ENCODE measurements at places on chromosomes 11 and 22.

GRCh38 chr11:82494988-82495432 lies 238.7 kb downstream of the FAM181B start:
- no peak for DNase-seq

DNA sequence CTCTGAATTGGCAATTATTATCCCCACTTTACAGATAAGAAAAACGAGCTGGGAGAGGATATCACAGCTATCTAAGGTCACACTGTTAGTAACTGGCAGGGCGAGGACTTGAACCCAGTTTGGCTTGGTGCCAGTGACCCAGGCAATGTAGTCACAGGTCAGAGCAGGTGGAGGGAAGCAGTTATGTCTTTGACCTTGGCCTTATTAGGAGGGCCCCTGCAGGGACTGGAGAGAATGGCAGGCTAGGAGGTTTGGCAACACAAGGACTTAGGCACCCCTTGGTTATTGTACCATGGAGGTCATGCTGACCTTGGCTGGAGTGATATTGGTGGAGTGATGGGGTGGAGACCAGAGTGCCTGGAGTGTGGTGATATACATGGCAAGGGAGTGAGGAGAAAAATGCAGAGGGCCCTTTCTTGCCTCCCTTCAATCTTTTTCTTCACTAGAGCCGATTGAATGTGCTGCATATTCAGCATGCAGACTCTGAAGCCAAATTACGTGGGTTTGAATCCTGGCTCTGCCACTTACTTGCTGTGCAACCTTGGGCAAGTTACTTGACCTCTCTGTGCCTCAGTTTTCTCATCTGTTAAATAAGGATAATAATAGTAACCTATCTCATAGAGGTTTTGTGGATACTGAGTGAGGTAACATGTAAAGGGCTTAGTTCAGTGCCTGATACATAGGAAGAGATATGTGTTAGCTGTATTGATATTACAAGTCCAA lies 92.7 kb upstream of the TBCEL start:
- DNase-seq = no peak

DNA sequence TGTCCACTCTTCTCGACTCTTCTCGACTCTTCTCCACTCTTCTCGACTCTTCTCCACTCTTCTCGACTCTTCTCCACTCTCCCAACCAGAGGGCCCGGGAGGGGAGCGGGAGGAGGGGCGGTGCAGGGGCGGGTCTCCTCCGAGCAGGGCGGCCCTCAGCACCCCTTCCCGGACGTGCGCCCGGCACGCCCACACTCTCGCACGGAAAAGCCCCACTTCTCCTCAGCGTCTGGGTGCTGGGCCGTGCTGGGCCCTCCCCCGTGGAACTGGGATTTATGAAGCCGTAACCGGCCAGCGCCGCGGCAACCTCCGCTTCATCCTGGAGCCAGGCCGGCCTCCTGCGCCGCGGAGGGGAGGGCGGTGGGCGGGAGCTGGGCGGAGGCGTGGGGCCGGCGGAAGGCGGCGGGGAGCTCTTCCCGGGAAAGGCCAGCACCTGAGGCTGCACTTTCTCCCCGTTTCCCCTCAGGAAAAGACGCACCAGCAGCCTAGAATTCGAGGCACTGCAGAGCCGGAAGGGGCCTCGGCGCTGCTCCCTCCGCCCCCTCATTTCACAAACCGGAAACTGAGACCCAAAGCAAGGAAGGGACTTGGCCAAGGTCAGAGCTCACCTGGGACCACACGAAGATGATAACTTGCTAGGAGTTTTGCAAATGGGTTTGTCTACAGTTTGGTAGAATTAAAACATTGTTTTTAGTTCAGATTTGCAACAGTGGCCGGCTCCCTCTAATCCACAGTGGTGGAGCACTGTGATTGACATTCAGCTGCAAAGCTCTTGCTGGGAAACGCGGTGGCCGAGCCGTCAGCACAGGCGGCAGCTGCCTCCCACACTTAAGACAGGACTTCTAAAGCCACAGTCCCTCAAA lies 31.6 kb upstream of the JAM3 start:
- DNase-seq = peak; percentile 91

DNA sequence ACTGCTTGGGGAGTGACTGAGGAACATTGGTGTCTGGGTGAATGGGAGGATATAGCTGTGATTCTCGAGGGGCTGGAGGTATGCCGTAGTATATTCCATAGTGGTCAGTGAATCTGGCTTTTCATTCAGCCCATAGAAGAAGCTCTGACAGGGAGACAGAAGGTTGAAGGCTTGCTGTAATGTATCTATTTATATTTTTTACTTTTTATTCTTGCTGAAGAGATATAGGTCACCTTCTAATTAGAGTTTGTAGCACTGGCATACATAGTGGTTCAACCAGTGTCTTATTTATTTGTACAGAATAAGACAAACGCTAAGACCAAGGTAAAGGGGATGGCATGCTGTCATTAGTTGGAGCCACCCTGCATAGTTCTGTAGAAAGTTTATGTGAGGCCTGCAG lies 10.0 kb downstream of the TRIM44 start:
- no peak for DNase-seq

DNA sequence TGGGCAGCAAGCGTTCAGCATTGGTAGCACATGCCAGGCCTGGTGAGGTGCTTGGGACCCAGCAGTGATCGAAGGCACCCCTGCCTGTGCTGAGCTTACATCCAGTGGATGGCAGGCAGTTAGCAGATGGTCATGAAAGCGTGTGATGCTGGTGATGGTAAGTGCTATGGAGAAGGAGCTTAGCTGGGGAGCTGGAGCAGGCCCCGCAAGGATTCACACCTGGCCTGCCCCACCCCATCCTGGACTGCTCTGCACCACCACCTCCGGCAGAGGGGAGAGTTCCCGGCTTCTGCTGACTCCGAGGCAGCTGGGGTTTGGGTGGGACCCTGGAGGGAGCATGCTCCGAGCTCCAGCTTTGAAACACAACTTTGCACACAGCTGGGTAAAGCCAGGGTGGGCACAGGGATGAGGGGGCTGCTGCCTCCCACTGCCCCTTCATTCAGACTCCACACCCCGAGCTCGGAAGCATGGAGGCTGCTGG lies 16.2 kb downstream of the MPPED1 start:
- no peak for DNase-seq

DNA sequence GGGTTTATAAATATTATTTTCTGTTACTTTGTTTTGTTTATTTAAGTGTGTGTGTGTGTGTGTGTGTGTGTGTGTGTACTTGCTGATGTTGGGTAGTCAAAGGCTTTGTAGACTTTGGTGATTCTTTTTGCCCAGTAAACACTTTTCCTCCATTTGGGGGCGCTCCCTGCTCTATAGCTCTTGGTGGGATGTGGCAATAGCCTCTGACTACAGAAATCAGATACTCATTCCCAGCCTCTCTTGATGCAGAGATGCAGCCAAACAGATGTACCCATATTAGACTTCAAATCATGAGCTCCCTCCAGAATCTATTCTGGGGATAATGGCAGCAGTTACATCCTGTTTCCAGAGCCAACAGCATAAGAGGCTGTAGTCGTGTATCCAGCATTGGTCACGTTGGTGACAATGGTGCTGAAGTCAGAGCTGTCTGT lies 33.4 kb upstream of the APOL5 start:
- DNase-seq = peak; percentile 33

DNA sequence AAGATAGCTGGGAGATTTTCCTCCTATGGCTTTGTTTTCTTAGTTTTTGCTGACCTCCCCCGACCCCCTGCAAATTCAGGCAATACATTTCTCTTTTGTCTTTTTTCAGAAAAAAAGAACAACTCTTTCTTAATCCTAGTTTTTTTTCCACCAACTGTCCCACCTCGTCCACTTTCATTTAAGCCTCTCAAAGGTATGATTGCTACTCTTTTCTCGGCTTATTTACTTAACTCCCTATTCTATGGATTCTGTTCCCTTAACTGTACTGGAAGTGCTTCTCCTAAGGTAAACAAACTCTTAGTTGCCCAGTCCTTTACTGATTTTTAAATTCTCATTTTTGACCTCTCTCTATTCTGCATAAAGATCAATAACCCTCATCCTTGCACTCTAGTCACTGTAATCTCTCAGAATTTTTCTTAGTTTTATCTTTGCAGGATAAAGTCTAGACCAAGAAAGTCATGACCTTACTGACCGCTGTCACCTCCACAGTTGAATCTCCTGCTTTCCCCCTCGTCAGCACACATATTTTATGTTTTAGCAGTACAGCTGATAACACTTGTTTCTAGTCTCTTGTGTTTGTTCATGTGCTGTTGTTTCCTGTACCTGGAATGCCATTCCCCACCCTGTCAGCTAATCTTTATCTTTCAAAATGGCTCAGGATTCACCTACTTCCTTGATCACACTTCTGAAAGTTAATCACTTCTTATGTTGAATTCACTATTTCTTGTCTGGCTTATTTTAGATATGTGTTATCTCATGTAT lies 14.9 kb downstream of the TBCEL start:
- no peak for DNase-seq

DNA sequence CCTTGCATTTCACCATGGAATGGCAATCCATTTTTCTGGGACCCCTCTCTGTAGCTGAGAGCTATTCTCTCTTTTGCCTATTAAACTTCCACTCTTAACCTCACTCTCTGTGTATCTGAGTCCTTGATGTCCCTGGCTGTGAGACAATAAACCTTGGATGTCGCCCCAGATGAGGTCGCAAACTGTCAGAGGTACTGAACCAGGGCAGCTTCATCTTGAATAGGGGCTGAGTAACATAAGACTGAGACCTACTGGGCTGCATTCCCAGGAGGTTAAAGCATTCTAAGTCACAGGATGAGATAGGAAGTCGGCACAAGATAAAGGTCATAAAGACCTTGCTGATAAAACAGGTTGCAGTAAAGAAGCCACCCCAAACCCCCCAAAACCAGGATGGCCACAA lies 68.0 kb downstream of the RSF1 start:
- DNase-seq = no peak

- no peak for DNase-seq
Observed at GRCh38 chr22:21849489-21849888, 18.0 kb downstream of the MAPK1 start.

DNA sequence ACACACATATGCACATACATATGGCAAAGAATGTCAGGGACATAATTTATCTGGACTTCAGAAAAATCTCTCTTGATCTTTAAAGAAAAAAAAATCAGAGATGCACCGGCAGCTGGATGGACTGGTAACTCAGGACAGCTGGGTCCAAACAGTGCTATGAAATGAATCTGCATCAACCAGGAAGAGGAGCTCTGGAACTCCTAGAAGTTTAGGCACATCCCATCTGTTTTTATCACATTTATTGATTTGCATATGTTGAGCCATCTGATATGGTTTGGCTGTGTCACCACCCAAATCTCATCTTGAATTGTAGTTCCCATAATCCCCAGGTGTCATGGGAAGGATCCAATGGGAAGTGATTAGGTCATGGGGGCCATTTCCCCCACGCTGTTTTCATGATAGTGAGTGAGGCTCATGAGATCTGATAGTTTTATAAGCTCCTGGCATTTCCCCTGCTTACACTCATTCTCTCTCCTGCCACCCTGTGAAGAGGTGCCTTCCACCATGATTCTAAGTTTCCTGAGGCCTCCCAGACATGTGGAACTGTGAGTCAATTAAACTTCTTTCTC lies 87.7 kb upstream of the AKIP1 start:
- no peak for DNase-seq

DNA sequence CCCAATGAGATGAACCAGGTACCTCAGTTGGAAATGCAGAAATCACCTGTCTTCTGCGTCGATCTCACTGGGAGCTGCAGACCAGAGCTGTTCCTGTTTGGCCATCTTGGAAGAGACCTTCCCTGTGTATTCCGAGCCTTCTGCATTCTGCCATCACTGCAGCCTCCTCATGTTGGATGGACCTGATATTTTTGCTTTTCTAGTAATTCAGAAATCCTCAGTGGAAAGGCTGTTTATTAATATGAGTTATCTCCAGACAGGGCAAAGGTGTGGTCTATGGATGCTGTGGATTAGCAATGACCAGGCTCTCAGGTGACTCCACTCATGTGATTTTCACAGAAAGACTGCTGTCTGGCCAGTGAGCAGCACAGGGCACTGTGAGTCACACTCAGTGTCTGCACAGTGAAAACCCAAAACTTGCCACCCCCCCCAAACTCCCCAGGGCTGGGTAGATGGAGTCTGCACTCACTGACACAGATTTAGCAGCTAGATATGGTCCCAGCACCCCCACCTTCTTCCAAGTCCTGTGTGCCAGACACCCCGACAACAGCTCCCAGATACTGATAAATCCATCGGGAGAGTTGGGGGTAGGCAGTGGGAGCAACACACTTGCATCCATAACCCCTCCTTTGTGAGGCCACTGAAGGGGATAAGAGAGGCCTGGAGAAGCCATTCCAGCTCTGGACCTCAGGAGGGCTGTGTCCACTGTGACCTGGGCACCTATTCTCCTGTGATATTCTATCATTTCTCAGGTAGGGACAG lies 75.2 kb upstream of the TOP3B start:
- DNase-seq = no peak

DNA sequence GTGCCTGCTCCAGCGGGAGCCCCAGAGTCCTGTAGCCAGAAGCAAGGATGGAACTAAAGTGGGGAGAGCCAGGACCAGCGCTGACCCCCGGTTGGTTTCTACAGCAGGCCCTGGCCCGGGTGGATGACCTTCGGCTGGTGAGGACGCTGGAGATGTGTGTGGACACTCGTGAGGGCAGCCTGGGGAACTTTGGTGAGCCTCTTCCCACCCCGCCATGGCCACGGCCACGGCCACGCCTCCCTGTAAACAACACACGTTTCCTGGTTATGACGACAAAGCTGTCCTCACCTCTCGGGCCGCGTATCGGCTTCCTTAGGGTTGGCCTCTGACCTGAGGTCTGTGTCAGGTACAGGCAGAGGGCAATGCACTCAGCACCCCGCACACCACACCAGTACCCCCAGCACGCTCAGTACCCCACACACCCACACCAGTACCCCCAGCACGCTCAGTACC lies 4.1 kb downstream of the LRRC56 start:
- DNase-seq = peak; percentile 25

DNA sequence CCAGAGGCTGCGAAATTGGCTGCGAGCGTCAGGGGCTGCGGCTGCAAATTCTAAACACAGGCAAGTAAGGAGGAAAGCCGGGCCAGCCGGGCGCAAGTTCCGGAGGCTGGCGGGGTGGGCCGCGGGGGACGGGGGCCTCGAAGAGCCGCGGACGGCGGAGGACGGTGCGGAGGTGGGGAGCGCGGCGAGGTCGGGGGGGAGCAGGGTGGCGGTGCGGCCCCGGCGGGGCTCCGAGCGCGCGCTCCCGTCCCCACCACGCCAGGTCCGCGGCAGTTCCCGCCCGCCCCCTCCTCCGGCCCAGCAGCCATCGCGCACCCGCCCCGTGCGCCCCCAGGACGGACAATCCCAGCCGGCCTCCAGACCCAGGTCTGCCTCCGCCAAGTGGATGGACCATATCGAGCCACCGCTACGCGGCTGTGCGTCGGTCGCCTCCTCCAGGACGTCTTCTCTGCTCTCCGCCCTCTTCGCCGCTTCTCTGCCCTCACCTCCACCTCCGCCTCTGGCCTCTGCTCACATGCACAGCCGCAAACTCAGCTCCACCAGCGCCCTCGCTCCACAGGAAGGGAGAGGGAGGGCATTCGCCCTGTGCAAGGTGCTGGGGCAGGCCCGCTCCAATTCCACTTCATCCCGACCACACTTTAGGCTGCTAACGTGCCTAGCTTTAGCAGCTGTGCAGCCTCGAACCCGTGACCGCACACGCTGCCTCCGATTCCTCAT lies 7.2 kb downstream of the ELFN2 start:
- DNase-seq = no peak

GRCh38 chr11:121464352-121464946 lies 11.7 kb upstream of the SORL1-AS1 start:
- no peak for DNase-seq
